ENCODE measurements at places on chromosomes 4 and X. TPM values are rescaled to one million over a fixed set of nuclear protein-coding genes. Genes with fewer than 3 reads are reported as not detected.

The CASK gene
- 22.8 TPM for total RNA-seq

The SMIM10L2A gene
- not detected for total RNA-seq

The GPR50 gene
- total RNA-seq = not detected

The PNMA6E gene
- not detected for total RNA-seq

The NPFFR2 gene
- not detected for total RNA-seq

The SH3RF1 gene
- 6.3 TPM for total RNA-seq

The LDB2 gene
- total RNA-seq = 0.98 TPM

The CPEB2 gene
- 6.4 TPM for total RNA-seq

The SEC31A gene
- total RNA-seq = 174 TPM

The HEPH gene
- total RNA-seq = not detected

The ENOX2 gene
- 10.9 TPM for total RNA-seq

The BEX5 gene
- 0.60 TPM for total RNA-seq

DNA sequence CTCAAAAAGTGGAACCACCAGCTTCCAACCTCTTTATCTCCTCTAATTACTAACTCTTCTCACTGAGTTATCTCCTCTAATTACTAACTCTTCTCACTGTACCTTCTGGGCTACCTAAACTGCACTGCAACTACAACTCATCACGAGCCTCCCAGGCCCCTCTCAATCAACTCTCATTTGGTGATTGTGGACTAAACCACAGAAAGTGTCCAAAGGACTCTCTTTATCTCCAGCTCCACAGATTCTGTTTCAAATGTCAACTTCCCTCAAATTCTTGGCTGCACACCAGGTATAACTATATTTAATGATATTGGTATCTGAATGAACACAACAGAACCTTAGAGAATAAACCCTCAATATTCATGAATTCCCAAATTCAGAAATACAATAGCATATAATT lies 182.9 kb downstream of the MAML3 start:
- DNase-seq = no peak

- DNase-seq = peak; percentile 70
Observed at GRCh38 chrX:45667666-45668065, 467.0 kb upstream of the DIPK2B start.

DNA sequence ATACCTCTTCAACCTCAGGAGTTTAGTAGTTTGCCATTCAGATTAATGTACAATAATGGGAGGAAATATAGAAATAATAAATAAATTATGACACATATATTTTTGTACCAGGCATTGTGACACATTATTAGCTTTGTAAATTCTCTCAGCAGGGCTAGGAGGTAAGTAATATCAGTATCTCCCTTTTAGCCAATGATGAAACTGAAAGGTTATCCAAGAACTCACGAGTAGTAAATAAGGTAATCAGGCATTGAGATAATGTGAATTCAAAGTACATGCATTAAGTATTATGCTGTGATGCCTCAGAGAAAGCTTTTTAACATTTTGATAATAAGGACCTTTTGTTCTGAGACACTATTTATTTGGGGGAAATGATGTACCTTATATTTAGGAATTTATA lies 5.3 kb upstream of the ARAP2 start:
- DNase-seq = no peak

GRCh38 chr4:102574317-102574716 lies 73.2 kb downstream of the NFKB1 start:
- no peak for DNase-seq

- DNase-seq = peak; percentile 58
Observed at GRCh38 chr4:83852085-83852451, 316.2 kb downstream of the GPAT3 start.

- DNase-seq = no peak
Observed at GRCh38 chrX:81294101-81294500, 92.2 kb downstream of the SH3BGRL start.

- peak; percentile 6 for DNase-seq
Observed at GRCh38 chr4:141207961-141208360, 12.7 kb upstream of the ZNF330 start.

GRCh38 chr4:7854697-7855370 lies 84.8 kb downstream of the AFAP1 start:
- no peak for DNase-seq

DNA sequence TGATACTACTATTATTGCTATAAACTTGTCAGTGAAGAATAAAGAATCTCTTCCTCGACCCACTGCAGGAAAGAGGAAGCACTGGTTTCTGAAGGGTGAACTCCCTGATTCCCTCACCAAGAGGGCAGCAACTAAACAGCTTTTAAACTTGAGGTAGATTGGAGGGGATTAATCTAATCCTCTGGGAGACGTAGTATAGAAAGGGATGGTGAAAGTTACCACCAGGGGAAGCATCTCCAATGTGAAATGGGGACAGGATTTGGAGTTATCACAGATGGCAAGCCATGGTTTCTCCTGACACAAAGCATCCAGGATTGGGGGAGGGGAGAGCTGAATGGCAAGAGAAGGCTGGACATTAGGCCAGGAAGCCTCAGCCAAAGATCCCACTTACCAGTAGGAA lies 62.7 kb upstream of the PTPN13 start:
- no peak for DNase-seq

DNA sequence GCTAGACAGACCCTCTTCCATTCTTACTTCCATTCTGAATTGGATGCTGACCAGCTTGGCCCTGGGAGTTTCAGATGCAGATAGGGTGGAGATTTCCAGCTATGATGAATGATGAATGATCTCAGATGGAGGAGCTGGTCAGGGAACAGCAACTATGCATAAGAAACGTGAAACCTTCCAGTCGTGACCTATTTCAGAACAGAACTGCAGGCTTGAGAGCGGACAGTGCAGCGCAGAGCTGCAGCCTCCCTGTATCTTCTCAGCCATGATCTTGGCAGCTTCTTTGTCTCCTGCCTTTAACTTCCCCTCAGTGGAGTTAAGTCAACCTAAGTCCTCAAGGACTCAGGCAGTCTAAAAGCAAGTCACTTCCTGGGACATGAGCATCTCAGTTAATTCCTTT lies 43.3 kb upstream of the HAND2 start:
- DNase-seq = no peak

DNA sequence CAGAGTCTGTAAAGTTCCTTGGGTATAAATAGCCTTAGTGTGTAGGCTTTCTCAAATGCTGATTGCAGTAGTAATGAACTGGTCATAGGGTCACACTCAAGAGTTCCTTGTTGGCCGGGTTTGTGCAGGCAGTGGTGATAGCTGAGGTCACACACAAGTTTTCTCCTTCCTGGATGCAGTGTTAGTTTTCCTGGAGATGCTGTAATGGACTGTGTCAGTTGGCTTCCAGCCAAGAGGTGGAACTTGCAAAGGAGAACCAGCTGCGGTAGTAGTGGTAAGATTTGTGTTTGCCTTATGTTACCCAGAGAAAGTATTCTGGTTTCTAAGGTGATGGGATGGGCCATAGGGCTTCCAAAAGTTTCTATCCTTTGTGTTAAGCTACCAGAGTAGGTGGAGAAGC lies 409.8 kb upstream of the FRG1 start:
- DNase-seq = no peak

DNA sequence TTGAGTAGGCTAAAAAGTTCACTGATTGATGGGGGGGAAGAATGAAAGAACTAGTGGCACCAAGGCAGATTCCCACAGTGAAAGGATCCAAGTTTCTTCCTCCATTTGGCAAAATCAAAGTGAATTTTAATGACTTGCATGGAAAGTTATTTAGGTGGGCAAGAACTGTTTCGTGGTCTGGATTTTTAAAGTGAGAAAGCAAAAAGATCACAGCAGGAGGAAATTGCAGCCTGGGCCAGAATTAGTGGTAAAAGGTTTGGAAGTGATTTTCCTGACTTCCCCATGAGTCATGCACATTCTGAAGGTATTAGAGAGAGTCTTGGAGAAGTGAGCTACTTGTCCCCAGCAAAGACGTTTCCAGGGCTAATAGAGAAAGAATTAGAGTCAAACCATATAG lies 207.8 kb downstream of the ANTXR2 start:
- DNase-seq = no peak

DNA sequence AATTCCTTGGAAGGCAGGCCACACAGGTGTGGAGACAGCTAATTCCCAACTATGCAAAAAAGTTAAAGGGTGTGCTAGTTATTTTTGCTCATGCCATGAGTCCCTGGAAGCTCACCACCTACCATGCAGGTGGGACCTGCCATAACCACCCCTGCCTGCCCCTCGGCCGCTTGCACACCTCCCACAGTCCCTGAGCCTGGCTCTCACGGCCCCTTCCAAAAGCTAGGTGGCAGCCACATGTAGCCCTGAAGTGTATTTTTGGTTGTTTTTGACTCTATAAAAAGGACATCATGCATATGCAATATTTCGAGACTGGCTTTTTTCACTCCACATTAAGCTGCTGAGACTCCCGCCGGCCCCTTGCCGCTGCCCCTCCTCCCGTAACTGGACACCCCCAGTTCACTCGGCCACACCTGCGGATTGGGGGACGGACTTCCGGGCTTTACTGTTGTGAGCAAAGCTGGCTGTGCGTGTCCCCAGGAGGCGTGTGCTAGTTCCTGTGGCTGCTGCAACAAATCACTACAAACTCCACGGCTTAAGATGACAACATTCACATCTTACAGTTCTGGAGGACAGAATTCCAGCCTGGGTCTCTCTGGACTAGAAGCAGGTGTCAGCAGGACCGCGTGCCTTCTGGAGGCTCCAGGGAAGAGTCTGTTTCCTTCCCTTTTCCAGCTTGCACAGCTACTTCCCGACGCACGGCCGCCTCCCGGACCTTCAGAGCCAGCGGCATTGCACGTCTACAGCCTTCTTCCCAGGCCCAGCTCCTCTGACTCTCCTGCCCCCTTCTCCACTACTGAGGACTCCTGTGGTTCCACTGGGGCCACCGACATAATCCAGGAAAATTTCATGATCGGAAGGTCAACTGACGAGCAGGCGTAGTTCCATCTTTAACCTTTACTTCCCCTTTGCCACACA lies 24.8 kb downstream of the ZFYVE28 start:
- no peak for DNase-seq

- DNase-seq = no peak
Observed at GRCh38 chr4:40186665-40187014, 10.2 kb upstream of the RHOH start.

- no peak for DNase-seq
Observed at GRCh38 chrX:68851082-68851481, 22.3 kb downstream of the EFNB1 start.

DNA sequence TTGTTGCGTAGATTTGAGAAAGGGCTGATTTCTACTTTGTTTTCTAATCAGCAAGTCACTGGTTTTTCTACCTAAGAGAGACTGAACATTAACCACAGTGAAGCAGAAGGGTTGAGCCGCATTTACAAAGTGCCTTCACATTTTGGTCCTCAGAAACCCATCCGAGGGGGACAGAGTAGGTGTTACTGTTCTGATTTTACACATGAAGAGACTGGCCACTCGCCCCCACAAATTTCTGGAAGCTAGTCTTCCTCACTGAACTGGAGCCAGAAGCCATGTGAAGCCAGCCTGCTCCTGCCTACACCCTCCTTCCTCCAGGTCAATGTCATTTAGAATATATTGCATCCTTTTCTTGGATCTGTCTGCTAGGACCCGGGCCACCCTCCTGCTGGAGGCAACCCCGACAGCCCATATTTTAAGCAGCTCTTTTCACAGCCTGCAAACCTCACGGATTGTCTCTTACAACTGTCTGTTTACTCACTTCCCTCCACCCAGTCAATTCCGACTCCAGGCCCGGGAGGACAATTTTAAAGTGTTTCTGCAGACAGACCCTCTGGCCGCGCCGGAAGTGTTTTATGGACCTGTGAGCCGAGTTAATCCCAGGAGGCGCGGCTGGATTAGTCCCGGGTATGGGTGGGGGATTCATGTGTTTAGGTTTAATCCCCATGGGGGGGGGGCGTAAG lies 73.2 kb upstream of the BCOR start:
- DNase-seq = peak; percentile 41

- no peak for DNase-seq
Observed at GRCh38 chrX:102847362-102847761, 89.7 kb upstream of the RAB40AL start.

DNA sequence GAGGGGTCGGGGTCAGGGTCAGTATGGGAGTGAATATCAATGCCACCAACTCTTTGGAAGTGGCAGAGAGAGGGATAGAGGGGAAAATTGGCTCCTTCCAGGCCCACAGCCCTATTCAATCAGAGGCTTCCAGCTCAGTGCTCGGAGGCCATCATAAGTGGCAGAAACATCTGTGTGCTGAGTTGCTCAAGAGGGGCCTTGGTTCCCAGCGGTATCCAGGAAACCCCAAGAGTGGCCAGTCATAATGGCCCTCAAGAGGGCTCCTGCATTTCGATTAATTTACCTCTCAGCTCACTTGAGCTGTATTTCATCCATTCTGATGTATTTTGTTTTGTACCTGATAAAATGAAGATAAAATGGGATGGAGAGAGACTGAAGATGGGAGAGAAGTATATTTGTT lies 154.3 kb upstream of the EOLA2 start:
- DNase-seq = no peak

DNA sequence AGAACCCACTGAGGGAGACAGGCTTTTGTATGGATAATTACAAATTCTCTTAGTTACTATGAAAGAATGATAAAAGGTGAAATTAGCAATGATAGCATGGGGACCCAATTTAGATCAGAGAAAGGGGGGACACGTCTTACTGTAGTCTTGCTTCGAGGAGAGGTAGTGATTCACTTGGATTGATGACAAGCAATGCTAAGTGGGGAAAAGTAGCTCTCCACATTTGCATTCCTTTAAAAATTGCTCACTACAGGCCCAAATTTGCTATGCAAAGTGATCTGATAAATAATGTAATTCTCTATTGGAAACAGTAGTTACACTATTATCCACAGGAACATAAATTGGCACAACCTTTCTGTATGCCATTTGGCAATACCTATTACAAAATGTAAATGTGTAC lies 42.5 kb upstream of the MAP3K15 start:
- no peak for DNase-seq

- DNase-seq = no peak
Observed at GRCh38 chrX:11755724-11756123, 2.3 kb upstream of the MSL3 start.

GRCh38 chrX:19647731-19648588 lies 132.7 kb upstream of the MAP3K15 start:
- peak; percentile 19 for DNase-seq

- DNase-seq = no peak
Observed at GRCh38 chrX:27057883-27058282, 405.3 kb downstream of the PPP4R3C start.

DNA sequence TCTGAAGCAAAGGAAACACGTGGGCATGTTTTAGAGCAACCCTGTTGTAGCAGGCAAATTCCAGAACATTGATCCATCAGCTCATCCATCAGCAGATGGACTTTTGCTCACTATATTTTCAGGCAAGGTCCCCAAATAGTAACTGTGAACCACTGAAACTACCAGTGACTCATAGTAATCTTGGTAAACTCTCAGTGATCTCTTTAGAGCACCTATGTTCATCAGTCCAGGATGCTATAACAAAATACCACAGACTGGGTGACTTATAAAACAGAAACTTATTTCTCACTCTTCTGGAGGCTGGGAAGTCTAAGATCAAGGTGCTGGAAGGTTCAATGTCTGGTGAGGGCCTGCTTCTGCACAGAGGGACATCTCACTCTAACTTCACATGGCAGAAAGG lies 28.9 kb upstream of the BTC start:
- no peak for DNase-seq
